Sigmoid colon (tissue), 7 donors: ENCODE measurements at places on chromosomes 5 and 9. TPM values are rescaled to one million over a fixed set of nuclear protein-coding genes. Genes with fewer than 3 reads are reported as not detected.
A peak's percentile ranks its signal among the peaks of the same experiment; 100 is the strongest.

DNA sequence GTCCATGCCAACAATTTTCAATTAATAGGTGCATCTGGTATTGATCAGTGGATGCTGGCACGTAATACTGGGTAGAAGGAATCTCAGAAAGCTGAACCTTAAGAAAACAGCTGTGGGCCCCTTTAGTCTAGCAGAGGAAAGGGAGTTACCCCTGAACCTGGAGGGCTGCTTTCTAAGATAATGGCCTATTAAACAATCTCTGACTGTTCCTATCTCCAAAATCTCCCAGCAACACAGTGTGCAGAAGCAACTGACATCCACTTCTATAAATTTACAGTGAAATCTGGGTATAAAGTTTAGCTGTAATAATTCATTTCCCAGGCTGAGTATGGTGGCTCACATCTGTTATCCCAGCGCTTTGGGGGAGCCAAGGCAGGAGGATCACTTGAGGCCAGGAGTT, 198.8 kb downstream of the MAPKAP1 start:
- no peak for DNase-seq

DNA sequence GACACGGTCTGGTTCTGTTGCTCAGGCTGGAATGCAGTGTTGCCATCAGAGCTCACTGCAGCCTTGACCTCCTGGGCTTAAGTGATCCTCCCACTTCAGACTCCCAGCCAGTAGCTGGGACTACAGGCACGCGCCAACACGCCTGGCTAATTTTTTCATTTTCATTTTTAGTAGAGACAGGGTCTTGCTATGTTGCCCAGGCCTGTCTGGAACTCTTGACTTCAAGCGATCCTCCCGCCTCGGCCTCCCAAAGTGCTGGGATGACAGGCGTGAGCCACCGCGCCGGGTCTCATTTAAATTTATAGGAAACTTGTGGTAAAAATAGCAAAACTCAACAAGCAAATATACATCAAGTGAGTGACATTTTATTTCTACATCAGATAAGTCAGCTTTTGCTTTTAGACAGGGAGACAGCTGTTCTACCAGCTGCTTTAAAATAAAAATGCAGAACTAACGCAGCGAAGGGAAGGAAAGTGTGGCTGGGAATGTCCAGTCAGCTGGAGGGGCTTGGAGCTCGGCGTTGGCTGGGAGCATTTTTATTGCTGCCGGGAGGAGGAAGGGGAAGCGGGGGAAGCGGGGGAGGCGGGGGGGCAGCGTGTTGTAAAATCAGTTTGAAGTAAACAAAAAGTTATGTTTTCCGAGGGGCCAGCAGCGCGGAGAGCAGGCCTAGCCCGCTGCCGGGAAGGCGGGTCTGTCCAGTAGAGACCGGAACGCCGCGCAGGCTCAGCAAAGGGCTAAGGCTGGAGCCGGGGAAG, 707 bp upstream of the ZFYVE16 start:
- DNase-seq, result peak; percentile 75

The RAD17 gene
- 18.3 TPM for total RNA-seq

- DNase-seq, result no peak
These were observed 54.4 kb upstream of the PIK3R1 start for GRCh38 chr5:68161156-68161555.

DNA sequence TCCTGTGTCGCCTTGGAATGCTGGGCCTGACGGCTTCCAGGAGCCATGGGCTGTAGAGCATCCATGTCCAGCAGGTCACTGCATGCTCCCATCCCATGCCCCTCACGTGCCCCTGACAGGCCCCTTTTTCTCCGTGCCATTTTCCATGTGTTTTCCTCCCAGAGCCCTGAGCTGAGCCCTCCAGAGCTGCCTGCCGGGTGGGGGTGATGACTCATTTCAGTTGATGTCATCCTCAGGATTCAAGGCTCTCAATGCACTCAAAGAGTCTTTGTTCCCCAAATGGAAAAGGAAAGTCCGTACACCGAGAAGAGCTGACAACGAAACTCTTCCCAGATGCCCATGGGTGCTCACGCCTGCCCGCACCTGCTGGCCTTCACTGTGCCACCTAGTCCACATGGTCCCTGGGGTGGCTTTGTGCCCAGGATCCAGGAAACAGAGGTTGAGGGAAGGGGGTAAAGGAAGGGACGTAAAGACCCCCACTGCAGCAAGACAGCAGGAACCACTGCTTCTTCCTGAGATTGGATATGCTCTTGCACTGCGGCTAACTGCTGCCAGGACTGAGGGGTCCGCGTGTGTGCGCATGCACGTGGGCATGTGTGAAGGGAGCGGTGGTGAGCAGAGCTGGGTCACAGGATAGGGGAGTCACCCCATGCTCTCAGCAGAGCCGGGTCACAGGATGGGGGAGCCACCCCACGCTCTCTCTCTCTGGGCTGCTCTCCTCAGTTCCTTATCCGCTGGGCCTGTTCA, 27.6 kb downstream of the COL15A1 start:
- DNase-seq, result no peak

The LCN10 gene
- total RNA-seq, result 1.5 TPM

DNA sequence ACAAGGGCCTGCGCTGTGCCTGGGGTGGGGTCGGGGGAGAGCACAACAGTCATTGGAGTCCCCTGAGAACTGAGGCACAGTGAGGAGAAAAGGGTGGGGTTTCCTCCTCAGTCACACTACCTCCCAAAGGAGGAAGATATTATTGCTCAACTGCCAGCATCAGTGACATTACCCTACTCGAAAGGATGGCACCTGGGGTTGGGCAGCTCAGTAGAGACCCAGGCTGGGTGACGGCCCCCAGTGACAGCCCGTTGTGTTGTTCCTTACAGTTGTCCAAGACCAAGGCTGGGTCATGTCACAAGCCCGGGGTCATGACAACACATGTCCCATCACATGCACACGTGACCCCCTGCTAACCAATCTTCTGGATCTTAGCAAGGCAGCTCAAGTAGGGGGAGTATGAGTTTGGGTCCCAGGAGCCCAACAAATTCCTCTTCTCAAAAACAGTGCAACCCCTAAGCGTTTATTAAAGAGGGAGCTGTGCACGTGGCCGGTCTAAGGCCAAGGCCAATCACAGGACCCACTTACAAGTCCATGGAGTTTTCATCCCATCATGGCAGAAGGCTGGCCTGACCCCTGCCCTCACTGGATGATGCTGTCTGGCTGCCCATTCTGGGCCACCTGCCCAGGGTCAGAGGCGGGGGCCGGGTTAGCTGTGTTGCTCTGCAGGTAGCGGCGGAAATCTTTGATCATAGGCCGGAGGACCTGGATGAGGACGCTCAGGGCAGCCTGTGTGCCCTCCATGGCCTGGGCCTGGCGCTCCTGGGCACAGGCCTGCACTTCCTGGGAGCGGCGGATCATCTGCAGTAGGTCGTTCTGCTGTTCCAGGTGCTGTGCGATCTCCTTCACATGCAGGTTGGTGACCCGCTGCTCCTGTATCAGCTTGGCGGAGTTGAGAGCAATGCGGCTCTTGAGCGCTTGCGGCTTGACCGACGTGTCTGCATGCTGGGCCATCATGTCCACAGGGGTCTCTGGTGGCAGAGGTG, 4.0 kb downstream of the NAIF1 start:
- DNase-seq, result no peak

DNA sequence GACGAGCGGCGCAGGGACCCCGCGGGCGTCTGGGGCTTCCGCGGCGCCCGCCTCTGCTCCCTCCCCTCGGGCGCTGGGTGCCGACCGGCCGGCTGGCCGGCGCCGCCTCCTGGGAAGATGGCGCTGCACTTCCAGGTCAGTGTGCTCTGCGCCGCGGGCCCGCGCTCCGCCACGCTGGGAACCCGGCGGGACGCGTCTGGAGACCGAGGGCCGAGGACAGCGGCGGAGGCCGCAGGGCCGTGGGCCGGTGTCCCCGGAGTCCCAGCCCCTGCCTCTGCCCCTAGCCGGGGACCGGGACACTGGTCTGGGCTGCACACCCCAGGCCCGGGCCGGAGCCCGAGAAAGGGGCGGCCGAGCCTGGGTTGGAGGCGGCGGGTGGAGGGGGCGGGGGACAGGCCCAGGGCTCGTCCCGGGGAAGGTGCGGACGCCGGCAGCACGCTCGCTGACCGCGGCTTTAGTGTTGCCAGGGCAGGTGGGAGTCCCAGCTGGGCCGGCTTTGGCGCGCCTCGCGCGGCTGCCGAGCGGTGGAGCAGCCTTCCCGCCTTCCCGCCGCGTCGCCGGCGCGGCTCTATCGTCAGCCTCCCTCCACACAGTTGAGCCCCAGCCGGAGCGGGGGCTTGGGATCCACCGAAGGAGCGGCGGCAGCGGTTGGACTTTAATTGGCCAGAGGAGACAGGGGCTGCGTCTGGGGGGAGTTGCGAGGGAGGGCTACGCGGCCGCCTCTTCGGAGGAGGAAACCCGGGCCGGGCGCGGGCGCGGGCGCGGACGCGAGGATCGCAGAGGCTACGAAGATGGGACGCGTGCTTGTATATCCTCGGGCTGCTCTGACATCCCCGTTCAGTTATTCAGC, at the start of gene RANBP17:
Gene RANBP17, plus strand, starts transcription at position 102 of the 850 bp plus-strand sequence.
- DNase-seq, result peak; percentile 63

DNA sequence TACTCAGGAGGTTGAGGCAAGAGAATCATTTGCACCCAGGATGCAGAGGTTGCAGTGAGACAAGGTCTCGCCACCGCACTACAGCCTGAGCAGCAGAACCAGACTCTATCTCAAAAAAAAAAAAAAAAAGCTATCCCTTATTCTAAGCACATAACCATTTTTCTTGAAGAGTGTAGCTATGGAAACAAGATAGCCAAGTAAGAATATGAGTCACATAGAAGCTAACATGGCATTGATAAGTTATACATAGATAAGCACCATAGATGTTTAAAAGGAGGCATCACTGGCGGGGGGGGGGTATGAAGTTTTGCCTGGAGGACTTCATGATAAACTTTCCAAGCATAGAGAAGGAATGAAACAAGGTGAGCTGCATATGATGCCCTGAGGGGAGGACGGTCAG, 26.0 kb downstream of the CHSY3 start:
- DNase-seq, result no peak

GRCh38 chr9:118170032-118170955, 466.1 kb downstream of the TLR4 start:
- DNase-seq, result no peak

The PLAC8L1 gene
- total RNA-seq, result not detected

DNA sequence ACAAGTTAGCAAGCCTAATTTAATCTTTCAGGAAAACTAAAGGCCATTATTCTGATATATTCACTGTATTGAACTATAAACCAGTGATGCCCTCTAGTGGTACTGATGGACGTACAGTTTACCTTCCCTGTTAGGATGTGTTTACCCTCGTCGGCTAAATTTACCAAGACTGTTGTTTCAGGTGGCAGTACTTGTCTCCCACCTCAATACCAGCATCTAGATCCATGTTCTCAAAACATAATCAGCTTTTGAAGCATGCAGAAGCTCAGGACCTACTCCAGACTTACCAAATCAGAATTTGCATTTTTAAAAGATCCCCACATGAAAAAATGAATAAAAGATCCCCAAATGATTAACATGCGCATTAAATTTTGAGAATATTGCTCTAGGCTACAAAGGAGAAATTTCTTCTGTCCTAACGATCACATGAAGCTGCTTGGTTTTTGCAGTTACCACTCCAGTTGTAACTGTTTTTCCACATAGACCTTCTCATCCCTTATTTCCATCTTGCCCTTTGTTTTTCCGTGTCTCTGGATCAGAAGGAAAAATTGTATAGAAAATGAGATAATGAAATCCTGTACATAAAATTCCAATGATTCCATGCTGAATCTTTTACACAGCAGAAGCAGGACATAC, 3.2 kb upstream of the BAAT start:
- no peak for DNase-seq

DNA sequence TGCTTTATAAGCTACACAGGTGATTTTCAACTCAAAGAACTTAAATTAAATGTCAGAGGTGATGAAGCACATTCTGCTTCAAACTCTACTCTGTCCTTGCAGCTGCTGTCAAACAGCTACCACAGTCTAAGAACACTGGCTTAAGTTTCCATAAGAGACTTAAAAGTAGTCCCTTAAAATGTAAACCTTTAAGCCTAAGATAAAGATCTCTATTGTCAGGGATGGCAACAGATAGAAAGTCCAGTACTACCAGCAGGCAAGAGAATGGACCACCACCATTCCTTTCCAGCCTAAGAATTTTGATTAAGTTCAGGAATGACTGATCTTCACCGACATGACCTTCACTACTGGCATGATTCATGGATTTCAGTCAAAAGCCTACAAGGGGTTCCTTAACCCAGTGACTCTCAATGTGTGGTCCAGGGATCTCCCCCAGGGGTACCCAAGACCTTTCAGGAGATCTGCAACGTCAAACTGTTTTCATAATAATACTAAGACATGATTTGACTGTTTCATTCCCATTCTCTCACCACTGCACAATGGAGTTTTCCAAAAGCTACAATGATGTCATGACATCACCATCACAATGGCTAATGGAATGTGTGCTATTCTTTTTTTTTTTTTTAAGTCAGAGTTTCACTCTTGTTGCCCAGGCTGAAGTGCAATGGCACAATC, 41.1 kb upstream of the PLPP6 start:
- DNase-seq, result no peak

DNA sequence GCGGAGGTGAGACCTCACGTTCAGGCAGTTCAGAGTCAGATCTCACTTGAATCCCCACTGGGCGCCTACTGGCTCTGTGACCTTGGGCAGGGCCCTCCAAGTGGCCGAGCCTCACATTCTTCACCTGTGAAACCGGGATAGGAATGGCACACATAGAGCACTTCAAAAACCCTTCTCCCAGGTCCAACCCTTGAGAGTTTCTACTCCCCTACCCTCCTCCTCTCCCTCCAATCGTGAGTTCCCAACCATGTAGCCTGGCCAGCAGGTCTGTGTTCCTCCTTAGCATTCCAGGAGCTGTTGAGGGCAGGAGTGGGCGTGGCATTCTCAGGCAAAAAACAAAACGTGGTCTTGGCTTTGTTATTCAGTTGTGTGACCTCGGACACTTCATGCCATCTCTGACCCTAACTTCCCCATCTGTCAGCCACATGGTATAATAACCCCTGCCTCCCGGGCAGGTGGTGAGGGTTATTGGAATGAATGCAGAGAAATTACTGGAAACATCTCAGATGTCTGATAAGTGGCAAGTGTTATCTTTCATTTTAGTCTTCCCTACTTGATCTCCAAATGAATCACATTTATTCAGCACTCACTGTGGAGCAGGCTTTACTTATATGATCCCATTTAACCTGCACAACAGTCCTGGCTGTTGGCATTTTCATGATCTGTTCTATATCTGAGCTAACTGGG, 112.8 kb upstream of the BOD1 start:
- no peak for DNase-seq

GRCh38 chr5:43619380-43619779, 16.4 kb downstream of the NNT start:
- DNase-seq, result no peak
